HepG2 (cell line): ENCODE measurements at places on chromosomes 4 and X. TPM values are rescaled to one million over a fixed set of nuclear protein-coding genes. Genes with fewer than 3 reads are reported as not detected.
A peak's percentile ranks its signal among the peaks of the same experiment; 100 is the strongest.

DNA sequence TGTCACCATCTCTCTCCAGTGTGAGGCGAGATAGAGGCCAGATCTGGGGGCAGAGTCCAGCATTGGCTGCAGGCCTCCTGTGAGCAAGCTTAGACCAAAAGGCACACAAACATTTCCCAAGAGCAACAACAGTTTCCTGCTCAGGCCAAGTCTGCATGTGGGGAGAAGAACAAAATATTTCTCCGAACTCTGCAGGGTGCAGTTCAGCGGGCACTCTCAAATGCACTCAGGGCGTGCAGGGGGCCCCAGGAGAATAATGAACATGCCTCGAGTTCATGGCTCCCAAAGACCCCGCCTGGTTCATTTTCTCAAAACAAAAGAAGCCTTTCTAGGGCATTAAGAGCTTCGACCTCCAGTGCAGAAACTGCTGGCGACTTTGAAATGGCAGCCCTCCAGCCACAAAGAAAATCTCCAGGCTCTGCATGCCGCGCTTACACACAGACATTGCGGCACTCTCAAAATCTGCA is 57.8 kb upstream of the HELT start:
- DNase-seq, result peak; percentile 54

- peak; percentile 60 for DNase-seq
Observed at GRCh38 chr4:110106931-110107296, 91.5 kb downstream of the ELOVL6 start.

GRCh38 chr4:19736968-19737756 is 514.5 kb upstream of the SLIT2 start:
- no peak for DNase-seq

S100P gene
- total RNA-seq, result 278 and 348 TPM in 2 replicates

GRCh38 chrX:65993915-65994460 is 45.9 kb downstream of the VSIG4 start:
- no peak for DNase-seq

DNA sequence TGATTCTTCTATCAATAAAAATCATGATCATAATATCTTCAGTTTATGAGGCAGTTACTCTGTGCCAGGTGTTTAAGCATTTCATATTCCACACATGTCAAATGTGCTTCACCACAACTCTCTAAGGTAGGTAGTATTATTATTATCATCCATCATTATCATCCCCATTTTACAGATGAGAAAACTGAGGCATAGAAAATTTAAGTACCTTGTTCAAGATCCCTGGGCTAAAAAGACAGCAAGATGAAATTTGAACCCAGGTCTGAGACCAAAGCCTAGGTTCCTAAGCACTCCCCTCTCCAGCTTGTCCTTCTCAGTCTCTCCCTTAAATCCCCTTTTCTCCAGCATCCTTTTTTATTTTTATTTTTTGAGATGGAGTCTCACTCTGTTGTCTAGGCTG is 33.4 kb downstream of the SEPTIN6 start:
- no peak for DNase-seq

NAA11 gene
- total RNA-seq, result not detected in 2 replicates

GRCh38 chrX:6460893-6461490 is 73.9 kb downstream of the VCX3A start:
- no peak for DNase-seq

DNA sequence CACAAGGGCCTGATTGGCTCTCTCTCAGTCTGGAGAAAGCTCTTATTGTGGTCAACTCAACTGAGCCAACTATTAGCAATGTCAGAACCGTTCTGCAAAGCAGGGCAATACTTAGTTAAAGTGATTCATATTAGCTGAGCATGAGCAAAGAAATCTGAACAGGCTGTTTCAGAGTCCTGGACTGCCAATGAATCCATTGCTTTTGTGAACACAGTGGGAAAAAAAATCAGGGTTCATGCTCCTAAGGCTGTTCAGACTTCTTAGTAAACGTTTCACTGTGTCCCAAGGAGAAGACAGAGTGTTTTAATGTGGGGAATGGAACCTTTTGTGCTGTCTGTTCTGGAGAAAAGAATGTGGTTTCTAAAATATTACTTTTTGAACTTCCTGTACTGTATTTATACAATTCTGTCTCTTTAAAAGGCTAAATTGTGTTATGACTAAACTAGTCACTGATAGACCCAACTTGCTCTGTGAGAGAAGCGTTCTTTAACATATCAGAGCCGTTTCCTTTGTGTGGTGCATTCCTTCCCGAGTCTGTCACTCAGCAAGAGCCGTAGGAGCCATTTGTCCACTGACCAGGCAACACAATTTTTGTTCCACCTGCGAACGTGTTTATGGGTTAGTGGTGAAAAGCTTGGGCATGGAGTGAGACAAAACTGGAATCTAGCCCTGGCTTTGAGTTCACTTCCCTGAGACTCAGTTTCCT is 366.1 kb downstream of the FBXO8 start:
- DNase-seq, result no peak

DNA sequence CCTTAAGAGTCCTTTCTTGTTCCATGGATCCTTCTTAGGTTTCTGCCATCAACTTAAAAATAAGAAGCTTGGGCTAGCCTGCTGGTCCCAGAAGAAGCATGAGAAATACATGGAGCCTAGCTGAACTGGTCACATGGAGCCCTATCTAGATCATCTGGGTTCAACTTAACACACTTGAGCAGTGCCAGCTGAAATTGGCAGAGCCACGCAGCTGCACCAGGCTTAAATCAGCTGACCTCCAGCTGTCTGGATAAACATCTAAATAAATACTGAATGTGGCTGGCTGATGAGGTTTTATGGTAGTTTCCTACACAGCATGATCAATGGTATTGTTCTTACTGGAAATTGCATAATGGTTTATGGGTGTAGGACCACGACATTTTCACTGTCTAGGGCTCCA is 598.4 kb upstream of the FAM241A start:
- no peak for DNase-seq

FAM47A gene
- total RNA-seq, result not detected in 2 replicates

DNA sequence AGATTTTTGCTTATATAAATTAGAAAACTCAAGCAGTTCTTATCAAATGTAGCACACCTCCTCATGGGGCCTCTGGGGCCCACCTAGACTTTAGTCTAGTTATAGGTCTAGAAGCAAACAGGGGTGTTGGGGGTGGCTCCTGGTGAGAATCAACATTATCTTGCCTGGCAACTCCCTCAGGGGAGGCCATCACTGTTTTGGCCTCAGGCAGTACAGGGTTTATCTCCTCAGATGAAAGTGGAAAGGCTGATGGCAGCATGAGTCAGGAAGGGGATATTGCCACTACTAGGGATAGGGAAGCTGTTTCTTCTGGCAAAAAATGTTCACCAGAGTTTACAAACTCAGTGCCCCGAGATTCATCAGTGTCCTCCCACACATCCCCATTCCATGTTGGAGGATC is 232.4 kb upstream of the BMP3 start:
- DNase-seq, result no peak

DNA sequence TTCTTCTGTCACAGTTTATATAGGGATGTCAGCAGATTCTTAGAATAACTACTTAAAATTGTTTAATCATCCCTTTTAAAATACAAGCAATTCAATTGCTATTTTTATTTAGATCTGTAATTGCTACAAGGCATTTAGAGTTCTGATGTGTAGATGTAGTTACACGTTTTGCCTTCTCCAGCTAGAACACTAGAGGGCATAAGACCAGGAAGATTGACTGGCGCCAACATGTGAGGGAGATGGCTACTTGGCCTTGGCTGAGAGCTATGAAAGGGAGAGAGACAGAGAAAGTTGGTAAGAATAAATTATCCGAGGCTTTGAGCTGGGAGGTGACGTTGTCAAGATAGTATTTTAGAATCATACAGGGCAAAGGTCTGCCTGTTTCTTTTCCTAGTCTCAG is 563.7 kb upstream of the PRKX start:
- DNase-seq, result no peak

DNA sequence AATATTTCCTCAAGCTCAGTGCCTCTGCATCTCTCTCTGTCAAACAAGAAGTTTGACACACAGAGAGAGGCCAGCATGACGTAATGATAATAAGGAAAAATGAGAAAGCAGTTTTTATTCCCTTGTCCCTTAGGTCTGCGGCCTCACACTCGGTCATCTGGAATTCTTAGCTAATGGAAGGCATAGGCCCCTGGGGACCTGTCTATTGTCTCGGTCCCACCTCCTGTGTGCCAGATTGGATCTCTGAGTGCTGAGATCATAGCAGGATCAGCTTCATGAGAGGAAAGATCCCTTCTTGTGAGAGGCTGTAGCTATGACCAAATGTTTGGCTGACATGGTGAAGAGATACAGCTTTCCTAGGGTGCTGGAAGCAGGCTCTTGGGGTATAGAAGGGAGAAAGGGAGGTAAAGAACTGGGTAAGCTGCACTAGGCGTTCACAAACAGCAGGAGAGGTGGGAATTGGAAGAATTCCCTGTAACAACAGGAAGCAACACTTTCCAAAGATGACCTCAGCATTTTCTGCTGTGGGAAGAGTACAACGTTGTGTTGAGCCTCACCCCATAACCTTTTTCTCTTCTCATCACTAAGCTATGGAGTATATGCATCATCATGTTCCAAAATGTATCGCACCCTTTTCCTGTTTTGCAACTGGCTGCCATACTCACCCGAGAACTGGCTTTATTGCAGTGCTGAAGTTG is 20.2 kb downstream of the TMEM31 start:
- DNase-seq, result no peak

ABCB7 gene
- 27.7 and 29.9 TPM in 2 replicates for total RNA-seq

PLAC1 gene
- total RNA-seq, result 0.40 and 0.69 TPM in 2 replicates

DNA sequence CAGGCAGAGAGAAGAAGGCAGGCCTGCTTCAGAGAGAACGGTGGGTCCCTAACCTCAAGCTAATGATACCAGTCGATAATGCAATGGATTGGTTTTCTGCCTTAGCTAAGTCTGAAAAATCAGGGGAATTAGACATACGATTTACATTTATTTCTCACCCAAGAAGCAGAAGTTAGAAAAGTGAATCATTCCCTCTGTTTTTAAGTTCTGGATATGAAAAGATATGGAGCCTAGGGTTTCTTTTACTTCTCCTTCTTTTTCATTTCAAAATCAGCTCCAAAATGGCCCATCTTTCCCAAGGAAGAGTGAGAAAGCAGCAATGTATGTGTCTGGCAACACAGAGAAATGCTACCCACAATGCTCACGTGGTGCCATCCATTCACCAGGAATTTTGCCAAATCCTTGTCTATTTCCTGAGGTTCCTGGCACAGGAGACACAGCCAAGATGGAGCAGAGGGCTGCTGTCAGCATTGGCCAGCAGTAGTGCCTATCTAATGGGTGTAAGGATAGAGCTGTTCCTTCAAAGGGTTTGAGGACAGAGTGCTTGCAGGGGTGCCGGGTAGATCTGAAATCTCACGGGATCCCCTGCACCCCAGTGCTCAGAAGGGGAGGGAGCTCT is 231.5 kb downstream of the MAML3 start:
- DNase-seq, result no peak

DNA sequence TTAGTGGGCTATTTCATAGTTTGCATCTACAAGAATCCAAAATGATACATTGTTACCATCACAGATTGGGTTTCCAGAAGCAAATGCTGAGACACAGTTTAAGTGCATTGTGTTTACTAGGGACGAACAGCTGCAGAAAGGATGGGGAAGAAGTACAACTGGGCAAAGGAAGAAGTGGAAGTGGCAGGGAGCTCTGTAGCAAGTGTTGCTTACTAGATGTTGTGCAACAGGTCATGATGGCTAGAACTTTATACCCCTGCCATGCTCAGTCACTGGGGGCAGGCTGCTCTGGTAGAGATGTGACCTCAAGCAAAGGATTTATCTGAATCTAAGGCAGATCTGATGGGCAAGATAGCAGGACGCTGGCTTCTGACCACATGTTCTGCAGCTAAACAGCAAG is 76.1 kb upstream of the EMCN start:
- DNase-seq, result no peak

DNA sequence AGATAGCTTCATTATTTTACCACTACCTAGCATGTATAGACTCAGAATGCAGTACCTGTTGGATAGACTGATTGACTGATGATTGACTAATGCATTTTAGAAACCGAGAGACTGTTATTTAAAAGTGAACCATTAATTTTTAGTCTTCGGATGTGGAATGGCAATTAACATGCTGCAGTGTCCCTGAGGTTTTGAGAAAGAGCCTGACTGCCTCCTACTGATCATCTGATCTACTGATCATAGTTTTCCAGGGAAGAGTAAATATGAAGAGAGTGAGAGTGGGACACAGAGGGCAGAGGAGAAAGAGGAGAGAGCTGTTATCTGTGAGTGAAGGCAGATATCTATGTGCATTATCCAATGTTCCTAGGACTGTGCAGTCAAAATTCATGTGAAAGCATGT is 764.7 kb downstream of the TRIML1 start:
- no peak for DNase-seq

DNA sequence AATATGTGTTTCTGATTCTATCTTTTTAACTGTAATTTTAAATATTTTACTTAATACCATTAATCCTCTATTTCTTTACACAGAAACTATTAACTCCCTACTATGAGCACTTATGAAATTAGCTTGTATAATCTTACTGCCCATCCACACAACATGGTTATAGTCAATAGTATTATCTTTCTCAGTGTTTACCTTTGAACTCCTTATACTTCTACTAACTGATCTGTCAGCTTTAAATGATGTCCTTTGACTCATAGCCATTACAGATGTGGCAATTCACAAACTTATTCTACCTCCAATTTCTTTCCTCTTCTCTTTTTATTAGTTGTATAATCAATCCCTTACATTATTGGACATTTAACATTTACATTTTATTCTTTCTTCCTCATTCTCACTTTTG is 5.5 kb downstream of the SEC31A start:
- DNase-seq, result peak; percentile 54

DNA sequence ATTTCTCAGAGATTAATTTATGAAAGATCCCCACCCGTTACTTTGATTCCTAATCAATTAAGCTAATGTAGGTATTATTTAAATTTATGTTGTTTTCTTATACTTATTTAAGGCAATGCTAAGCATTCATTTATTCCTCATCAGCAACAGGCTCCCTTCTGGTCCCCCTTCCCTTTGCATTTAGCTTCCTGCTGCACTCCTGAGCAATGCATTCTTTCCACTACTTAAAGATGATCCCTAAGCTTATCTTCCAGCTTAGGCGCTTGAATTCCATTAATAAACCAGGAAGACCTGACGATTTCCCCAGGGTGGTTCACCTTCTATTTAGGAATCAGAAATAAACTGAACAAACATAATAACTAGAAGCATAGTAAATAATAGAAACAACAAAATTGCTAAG is 1003.1 kb downstream of the FSTL5 start:
- DNase-seq, result no peak

- DNase-seq, result no peak
Observed at GRCh38 chr4:147550626-147551246, 66.5 kb upstream of the TMEM184C start.
